AG09309 (cell line): ENCODE measurements at places on chromosomes 6 and 20.
A peak's percentile ranks its signal among the peaks of the same experiment; 100 is the strongest.

GRCh38 chr20:45945678-45946148 is 11.2 kb downstream of the PCIF1 start:
- DNase-seq, result no peak

DNA sequence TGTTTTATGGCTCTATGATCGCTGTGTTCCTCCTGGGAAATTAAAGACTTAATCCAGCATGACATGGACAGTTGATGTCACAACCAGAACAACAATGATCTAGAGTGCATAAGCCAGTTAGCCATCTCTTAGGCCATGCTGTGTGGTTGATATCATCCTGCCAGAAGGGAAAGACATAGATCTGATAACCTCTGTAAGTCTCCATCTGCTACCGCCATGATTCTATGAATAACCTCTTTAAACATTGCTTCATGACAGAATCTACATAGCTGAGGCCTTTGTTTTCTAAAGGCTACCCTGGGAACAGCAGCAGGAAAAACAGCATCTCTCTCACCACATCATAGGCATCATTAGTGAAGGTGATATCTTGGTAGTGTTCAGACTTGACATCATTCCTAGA is 117.6 kb upstream of the PHACTR1 start:
- DNase-seq, result no peak

- peak; percentile 99 for DNase-seq
Measured at GRCh38 chr6:74671558-74672025, 534.3 kb downstream of the COL12A1 start.

DNA sequence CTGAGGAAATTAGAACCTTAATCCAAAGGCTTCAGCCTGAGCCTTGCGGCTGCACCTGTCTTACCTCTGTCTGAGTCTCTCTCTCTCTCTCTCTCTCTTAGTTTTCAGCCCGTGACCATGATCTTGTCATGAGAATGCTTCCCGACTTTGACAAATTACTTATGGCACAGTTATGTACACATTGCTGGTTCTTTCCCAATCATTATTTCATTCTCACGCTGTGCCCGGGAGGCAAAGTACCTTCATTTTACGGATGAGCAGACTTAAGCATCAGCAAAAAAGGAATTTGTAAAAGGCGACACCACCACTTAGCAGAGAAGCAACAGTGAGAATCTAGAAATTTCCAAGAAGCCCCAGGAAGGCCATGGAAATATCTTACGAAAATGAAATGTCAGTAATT is 54.6 kb downstream of the GMPR start:
- no peak for DNase-seq

DNA sequence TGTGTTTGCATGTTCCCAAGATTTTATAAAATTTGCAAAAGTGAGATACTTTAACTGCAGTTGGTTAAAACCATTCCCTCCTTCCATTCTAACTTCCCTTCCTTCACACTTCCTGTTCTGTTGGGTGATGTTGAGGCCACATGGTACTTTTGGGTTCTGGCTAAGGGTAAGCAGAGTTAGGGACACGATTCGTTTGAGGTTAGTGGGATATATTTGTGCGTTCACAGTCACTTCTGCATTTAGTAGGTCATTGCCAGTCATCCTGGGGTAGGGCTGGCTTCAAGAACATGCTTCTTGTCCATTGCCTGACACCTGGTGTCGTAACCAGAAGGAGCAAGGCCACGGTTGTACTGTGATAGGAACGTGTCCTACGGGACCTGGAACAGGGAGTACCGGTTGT is 340.1 kb downstream of the ZFAND3 start:
- DNase-seq, result no peak

GRCh38 chr6:31049518-31049917 is 39.2 kb downstream of the MUC22 start:
- DNase-seq, result no peak

GRCh38 chr20:50701041-50701963 is 10.0 kb upstream of the RIPOR3 start:
- no peak for DNase-seq

- no peak for DNase-seq
Measured at GRCh38 chr6:45455408-45455807, 77.7 kb upstream of the SUPT3H start.

GRCh38 chr6:89144354-89144906 is 1.4 kb upstream of the PM20D2 start:
- DNase-seq, result no peak

- no peak for DNase-seq
Measured at GRCh38 chr6:33609019-33609418, 12.1 kb upstream of the ITPR3 start.

DNA sequence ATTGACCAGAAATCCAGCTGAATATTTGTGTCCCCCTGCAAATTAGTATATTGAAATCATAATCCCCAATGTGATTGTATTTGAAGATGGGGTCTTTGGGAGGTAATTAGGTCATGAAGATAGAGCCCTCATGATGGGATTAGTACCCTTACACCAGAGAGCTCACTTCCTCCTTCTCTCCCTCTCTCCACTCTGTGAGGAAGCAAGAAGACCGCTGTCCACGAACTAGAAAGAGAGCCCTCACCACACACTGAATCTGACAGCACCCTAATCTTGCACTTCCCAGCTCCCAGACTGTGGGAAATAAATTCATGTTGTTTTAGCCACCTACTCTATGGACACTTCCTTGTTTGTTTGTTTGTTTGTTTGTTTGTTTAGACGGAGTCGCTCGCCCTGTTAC is 11.9 kb upstream of the PLAGL1 start:
- DNase-seq, result no peak

DNA sequence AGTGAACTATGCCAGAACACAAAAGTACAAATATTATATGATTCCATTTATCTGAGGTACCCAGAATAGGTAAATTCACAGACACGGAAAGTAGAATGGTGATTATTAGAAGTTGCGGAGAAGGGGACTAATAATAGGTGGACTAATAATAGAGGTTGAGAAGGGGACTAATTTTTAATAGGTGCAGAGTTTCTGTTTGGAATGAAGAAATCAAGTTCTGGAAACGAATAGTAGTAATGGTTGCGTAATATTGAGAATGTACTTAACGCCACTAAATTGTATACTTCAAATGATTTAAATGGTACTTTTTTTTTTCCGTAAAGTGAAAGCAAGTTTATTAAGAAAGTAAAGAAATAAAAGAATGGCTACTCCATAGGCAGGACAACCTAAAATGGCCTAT is 33.2 kb downstream of the B4GALT5 start:
- DNase-seq, result no peak

- DNase-seq, result no peak
Measured at GRCh38 chr20:11401988-11402387, 515.7 kb upstream of the BTBD3 start.

DNA sequence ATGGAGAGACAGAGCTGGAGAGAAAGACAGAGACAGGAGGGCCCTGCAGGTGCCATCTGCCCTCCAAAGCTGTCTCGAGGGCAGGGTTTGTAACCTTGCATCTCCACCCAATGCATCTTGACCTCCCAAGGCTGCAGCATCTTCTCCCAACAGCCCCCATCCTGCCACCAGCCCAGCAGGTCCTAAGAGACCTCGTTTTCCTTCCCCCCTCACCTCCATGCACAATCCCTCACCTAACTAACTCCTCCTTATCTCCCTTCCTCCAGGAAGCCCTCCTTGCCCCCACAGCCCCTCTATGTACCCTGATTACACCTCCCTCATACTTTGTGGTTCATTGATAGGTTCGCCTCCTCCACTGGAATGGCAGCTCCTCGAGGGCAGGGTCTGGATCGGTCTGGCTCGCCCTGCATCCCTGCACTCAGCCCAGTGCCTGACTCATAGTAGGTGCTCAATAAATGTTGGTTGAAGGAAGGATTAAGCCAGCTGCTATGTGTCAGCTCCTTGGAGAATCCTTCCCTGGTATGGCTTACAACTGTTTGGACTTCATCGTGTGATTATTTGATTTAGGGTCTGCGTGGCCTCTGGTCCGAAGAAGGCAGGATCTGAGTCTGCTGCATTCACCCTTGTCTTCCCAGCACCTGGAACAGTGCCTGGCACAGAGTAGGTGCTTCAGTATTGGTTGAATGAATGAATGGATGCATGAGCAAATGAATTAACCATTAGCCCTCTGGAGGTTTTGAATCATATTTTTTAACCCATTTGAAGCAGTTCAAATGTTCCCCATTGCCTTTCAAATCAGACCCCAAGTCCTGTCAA is 105.6 kb upstream of the PTPN1 start:
- no peak for DNase-seq

DNA sequence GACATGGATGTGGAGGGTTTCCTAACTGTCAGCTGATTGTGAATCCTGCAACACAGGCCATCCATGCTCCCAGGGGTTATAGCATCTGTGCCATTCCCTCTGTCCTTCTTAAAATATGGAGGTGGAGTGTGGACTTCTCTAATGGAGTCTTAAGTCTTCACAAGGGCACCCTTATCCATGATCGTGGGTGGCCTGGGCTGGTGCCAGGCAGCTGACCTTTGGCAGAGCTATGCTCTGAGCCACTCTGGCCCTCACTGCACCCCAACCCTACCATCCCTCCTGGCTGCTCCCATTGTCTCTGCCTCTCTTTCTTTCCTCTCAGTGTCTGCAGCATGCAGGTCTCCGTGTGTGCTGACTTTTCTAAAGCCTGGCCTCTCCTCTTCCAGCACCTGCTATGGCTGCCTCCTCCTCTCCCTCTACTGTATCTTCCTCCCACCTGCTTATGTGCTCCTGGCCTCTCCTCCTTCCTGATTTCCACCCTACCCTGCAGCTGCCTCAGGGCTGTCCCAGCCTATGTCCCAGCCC is 11.2 kb upstream of the PCMTD2 start:
- no peak for DNase-seq

- no peak for DNase-seq
Measured at GRCh38 chr6:32177183-32177787, 920 bp upstream of the RNF5 start.

- no peak for DNase-seq
Measured at GRCh38 chr20:45768479-45768878, 23.2 kb downstream of the WFDC3 start.

- peak; percentile 14 for DNase-seq
Measured at GRCh38 chr6:80341330-80341729, 234.9 kb downstream of the BCKDHB start.

DNA sequence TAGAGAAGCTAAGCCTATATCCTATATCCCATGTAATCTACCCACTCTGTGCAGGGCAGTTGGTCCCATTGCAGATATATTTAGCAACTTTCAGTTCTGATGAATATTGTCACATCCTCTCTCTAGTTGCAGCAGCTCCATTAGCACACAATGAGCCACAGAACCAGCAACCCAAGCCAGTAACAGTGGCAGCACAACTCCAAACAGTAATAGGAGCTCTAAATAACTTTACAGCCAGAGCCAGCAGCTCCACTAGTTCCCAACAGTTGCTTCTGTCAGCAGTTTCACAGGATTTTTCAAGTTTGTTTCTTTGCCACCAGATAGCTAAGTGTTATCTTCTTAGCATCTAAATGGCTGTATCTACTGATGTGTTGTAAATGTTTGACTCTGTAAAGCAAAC is 490.8 kb downstream of the HTR1B start:
- no peak for DNase-seq

- DNase-seq, result peak; percentile 97
Measured at GRCh38 chr6:3825851-3826581, 23.2 kb upstream of the FAM50B start.

- no peak for DNase-seq
Measured at GRCh38 chr20:35316086-35316485, 23.9 kb upstream of the FAM83C start.

GRCh38 chr6:6771964-6772363 is 183.4 kb downstream of the LY86 start:
- DNase-seq, result no peak

GRCh38 chr6:79941489-79942151 is 5.7 kb downstream of the ELOVL4 start:
- no peak for DNase-seq

DNA sequence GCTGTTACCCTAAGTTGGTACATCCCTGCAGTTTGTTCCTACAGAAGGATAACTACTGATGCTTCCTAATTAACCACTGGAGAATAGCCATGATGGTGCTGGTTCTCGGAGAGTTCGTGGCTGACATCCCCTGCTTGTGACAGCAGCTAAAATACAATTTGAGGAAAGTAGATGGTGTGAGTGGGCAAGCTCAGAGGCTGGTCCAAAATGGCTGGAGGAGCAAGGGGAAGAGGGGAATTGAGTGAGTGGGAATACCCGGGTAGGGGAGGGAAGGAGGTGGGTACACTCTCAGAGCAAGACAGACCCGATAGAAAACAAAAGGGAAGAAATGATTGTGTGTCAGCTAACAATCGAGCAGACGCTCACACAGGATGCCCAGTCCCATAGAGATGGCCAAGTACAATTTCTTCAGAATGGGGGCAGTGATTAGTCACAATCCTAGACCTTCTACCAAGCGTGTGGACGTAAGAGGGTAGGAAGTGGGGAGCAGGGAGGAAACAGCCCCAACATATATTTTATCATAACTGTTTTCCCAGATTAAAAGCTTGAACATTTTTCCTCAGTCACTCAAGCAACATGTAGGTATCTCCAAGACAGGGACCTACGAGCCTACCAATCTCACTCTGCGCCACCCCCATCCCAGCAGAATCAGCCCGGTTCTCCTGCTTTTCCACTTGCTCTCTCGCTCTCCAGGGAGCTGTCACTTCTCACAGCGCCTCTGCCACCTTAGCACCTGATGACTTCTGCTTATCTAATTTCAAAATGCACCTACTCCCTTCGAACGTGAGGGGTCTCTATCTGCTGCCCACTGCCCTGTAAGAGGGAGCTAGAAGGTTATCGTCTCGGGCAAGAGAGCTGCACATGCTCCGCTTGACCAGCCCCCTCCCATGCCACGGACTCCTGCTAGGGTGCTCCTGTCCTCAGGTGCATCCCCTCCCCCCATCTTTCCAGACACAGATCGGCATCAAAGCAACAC is 26.2 kb downstream of the RIPOR2 start:
- no peak for DNase-seq

DNA sequence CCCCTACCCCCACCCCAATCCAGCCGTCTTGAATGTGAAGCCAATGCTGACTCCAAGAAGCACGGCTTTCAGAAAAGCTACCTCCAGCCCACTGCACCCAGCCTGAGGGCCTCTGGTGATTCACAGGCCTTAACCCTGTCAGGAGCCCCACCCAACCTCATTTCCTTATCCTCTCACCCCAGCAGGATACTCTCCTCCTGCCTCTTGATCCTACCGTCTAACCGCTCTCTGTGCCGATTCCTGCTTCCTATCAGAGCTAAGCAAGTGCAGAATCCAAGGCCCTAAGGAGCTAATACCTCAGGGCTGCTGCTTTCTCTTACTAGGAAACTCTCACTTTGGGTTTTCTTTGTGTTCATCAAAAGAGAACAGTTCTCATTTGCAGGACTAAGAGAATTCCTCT is 47.2 kb downstream of the TRERF1 start:
- DNase-seq, result no peak

- no peak for DNase-seq
Measured at GRCh38 chr20:8912731-8913130, 156.2 kb upstream of the PLCB4 start.

- no peak for DNase-seq
Measured at GRCh38 chr20:16040742-16041141, 532.5 kb downstream of the KIF16B start.

GRCh38 chr6:159169557-159170332 is 545 bp downstream of the FNDC1 start:
- no peak for DNase-seq

- no peak for DNase-seq
Measured at GRCh38 chr6:85049282-85049681, 284.9 kb upstream of the TBX18 start.

GRCh38 chr6:140253096-140253495 is 878.6 kb upstream of the CITED2 start:
- DNase-seq, result no peak

GRCh38 chr6:74607468-74607867 is 598.4 kb downstream of the COL12A1 start:
- no peak for DNase-seq
